ENCODE measurements at places on chromosomes 1 and 21.

DNA sequence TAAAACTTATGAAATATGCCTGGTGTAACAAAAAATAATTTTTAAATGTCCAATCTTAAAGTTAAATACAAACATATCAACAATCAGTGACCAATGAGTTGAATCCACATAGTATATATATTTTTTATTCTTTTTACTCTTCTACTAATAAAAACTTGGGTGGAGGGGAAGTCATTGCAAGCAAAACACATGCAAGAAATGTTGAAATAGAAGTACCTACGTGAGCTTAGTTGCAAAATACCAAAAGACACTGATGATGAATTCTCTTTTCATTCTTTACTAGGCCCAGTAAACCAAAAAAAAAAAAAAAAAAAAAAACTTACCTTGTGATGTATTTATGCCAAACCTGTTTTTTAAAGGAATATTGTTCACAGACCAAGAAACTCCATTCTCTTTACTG, 26.4 kb upstream of the PLA2G4A start:
- DNase-seq: no peak

DNA sequence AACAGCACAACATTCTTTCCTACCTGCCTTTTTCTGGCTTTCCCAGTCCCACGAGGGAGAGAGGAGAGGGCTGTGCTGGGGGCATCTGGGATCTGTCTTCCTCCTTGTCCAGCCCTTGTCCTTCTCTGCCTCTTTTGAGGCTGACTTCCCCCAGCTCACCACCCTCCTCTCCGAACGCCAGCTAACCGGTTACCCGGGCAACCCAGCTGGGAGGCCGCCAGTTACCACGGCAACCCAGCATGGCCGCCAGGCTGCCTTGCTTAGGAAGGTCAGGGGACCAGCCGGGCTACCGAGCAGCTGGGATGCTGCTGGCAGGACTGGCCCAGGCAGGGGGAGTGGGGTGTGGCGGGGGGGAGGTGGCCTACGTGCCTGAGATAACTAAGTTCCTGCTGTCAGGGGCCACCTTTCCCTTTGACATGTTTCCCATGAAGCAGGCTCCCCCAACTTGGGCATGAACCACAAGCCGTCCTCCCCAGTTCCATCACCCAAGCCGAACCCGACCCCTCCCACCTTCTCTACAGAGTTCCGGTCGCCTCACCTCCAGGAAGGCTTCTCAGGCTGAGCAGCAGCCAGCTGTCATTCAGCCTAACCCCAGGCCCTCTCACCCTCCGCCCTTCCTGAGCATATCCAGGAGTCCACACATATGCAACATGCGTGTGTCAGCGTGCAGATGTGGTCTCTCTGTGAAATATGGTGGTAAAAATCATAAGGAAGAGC, 8.7 kb downstream of the PLEKHA6 start:
- no peak for DNase-seq

GRCh38 chr1:23701996-23702395, 10.4 kb downstream of the RPL11 start:
- no peak for DNase-seq

DNA sequence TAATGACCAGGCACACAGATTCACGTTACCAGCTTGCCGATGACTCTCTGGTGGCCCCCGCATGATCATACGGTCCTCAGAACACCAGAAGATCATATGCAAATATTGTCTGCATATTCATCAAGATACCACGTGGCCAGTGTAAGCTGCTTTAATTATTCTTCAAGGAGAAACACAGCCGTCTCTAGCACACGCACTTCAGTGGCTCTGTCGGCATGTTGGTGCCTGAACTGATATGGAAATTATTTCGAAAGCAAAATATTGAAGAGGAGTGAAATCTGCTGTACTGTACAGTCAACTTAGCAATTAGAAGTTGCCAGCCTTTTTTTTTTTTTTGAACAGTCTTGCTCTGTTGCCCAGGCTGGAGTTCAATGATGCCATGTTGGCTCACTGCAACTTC, 5.9 kb upstream of the KIF26B start:
- DNase-seq: no peak

GRCh38 chr21:38769191-38769780, 36.4 kb upstream of the ETS2 start:
- DNase-seq: no peak
